ENCODE measurements at places on chromosomes 7 and 10. TPM values are rescaled to one million over a fixed set of nuclear protein-coding genes. Genes with fewer than 3 reads are reported as not detected.

OR13A1 gene
- not detected for total RNA-seq

TMEM184A gene
- total RNA-seq, result 15.2 TPM

CPN1 gene
- 0.24 TPM for total RNA-seq

IKZF1 gene
- total RNA-seq, result not detected

AKR1B1 gene
- 2,701 TPM for total RNA-seq

MACROH2A2 gene
- total RNA-seq, result 27.2 TPM

C10orf53 gene
- total RNA-seq, result not detected

ICA1 gene
- 0.90 TPM for total RNA-seq

RASA4 gene
- 1.7 TPM for total RNA-seq

CPVL gene
- total RNA-seq, result 0.34 TPM

CNPY1 gene
- not detected for total RNA-seq

SYCE1 gene
- total RNA-seq, result not detected

TCERG1L gene
- not detected for total RNA-seq

COL26A1 gene
- 0.49 TPM for total RNA-seq

ARHGAP22 gene
- total RNA-seq, result 3.7 TPM

CTAGE4 gene
- not detected for total RNA-seq

FEZF1 gene
- not detected for total RNA-seq

PMS2 gene
- 16.1 TPM for total RNA-seq

ZNF722 gene
- total RNA-seq, result not detected

FUOM gene
- total RNA-seq, result 16.2 TPM

LLCFC1 gene
- not detected for total RNA-seq

EIF5AL1 gene
- total RNA-seq, result 3.2 TPM

SPDYE5 gene
- total RNA-seq, result not detected

CFAP70 gene
- total RNA-seq, result 0.10 TPM

TASOR2 gene
- total RNA-seq, result 24.9 TPM

PCLO gene
- 0.96 TPM for total RNA-seq

HTR5A gene
- total RNA-seq, result not detected

CFAP46 gene
- total RNA-seq, result 1.4 TPM

PRSS1 gene
- total RNA-seq, result not detected

LGI1 gene
- not detected for total RNA-seq

SNCG gene
- 14.6 TPM for total RNA-seq

ABCB1 gene
- total RNA-seq, result 0.29 TPM

SGCE gene
- 53.6 TPM for total RNA-seq

UNCX gene
- not detected for total RNA-seq

EFCAB10 gene
- 3.7 TPM for total RNA-seq

GPR22 gene
- not detected for total RNA-seq

DRGX gene
- 0.09 TPM for total RNA-seq

GIMAP5 gene
- total RNA-seq, result not detected

PARD3 gene
- total RNA-seq, result 71.0 TPM

SLC39A12 gene
- total RNA-seq, result not detected

ZC3HAV1L gene
- 6.6 TPM for total RNA-seq

FXYD4 gene
- not detected for total RNA-seq

CHCHD3 gene
- 76.5 TPM for total RNA-seq

TAF5 gene
- 3.3 TPM for total RNA-seq

KCNIP2 gene
- total RNA-seq, result 1.1 TPM

NPFFR1 gene
- total RNA-seq, result not detected

USP6NL gene
- 12.8 TPM for total RNA-seq

CAV1 gene
- 487 TPM for total RNA-seq

GPR37 gene
- 0.36 TPM for total RNA-seq

DEPP1 gene
- 1.1 TPM for total RNA-seq
